Iris pigment epithelial cell (primary cell): ENCODE measurements at places on chromosomes 4 and X.

- peak; percentile 57 for DNase-seq
Observed at GRCh38 chr4:151324752-151325110, 674 bp downstream of the SH3D19 start.

DNA sequence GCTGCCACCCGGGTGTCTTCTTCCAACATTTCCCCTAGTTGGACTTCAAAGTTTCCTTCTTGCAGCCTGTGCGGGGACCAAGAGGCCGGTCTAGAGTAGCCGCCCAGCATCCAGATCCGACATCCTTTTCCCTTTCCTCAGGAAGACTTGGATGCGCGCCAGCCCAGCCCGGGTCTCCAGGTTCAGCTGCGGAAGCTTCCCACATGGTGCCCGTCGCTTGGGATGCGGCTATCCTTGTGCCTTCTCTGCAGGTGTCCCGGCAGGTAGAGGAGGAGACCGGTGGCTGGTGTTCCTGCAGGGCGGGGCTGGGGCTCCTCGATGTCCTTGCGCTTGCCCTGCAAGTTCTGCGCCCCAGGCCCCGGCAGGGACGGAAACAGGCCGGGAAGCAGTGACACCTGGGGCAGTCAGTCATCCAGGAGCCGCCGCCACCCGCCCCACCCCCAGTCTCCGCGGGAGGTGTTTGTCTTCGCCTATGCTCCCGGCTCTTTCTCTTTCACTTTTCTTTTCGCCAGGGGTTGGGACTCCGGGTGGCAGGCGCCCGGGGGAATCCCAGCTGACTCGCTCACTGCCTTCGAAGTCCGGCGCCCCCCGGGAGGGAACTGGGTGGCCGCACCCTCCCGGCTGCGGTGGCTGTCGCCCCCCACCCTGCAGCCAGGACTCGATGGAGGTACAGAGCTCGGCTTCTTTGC lies at the start of gene IL15:
TSS of gene IL15 (plus strand) at position 502 of the 689 bp plus-strand sequence. CDS start 82,882 bp downstream, outside the sequence.
- DNase-seq = peak; percentile 75

GRCh38 chrX:84475596-84475995 lies 26.7 kb downstream of the HDX start:
- no peak for DNase-seq

DNA sequence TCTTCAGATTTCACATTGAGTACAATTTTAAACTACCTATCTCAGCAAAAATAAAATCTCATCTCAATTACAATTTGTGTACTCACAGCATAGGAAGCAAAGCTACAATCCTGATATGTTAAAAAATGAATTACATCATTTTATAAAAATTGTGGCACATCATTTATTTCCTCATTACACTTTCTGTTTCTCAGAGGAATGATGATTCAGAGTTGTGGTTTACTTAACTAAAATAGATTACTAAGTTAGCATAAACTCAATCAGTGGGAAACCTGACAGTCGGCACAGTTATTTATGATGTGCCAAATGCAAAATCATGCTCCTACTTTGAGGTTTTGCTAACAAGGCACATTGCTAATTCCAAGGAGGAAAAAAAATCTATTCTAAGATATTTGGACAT lies 325.0 kb downstream of the FBXO8 start:
- DNase-seq = peak; percentile 78

DNA sequence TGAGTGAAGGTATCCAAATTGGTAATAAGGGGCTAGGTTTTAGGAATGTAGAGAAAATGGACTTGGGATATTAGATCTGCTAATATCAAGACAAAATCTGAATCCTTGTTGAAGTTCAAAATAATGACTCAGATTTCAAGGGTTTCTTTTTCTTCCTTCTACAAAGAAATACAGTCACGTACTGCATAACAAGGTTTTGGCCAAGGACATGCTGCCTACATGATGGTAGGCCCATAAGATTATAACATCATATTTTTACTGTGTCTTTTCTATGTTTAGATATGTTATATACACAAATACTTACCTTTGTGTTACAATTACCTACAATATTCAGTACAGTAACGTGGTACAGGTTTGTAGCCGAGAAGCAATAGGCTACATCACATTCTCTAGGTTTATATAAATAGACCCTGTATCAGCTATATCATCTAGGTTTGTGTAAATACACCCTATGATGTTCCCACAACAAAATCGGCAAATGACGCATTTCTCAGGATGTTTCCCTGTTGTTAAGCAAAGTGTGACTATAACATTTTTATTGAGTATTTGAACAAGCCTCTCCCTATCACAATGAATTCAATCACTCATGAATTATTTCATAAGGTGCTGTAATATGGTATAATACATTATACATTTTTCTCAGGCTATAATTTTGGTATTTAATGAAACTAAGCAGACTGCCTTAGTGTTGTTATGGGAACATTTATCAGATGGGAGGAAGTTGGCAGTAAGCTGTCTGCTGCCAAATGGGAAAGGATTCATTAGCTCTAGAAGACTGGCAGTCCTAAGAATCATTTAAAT lies 186.3 kb downstream of the PPP3CA start:
- DNase-seq = no peak

DNA sequence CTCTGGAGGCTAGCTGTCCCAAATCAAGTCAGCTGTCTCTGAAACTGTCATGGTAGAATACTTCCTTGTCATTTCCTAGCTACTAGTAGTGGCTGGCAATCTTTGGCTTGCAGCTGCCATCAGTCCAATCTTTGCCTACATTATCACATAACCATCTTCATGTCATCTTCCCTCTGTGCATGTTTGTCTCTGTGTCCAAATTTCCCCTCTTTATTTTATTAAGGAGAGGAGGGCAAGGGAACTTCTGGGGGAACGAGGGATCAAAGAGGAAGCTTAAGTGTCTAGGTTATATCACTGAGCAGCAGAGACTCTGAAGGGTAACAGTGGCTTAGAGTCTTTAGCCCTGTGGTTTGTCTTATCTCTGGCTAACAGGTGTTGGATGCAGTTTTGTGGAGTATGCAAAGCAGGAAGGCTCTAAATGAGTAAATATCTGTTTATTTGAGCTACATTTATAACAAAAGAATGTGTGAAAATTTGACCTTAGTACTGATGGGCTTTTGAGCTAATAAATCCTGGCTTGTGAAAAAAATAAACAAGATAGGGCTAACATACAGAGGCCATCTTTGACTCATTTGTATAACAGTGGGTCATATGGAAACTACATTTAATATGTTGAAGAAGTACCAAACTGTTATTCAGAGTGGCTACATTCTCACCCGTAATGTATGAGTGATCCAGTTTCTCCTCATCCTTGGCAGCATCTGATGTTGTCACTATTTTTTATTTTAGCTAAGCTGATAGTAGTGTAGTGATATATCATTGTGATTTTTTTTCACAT lies 49.4 kb upstream of the ENOX2 start:
- no peak for DNase-seq

- no peak for DNase-seq
Observed at GRCh38 chrX:114985967-114986592, 31.3 kb downstream of the IL13RA2 start.

DNA sequence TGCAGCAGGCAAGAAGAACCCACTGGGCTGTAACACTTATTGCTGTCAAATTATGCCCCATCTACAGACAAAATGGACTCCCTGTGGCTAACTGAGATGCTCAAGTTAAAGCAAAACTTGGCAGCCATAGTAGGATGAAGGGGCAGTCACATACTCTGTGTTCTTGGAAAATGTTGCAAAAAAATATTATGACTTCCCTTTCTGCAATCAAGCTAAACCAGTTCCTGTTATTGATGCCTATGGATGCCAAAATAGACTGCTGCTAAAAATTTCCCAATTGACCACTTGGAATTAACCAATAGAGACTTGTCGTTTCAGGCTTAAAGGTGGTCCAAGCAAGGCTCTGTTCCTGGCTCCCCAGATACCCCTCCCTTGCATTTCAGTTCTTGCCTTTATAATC lies 49.5 kb downstream of the IQCM start:
- no peak for DNase-seq

GRCh38 chr4:37827030-37827685 lies 672 bp downstream of the PGM2 start:
- peak; percentile 82 for DNase-seq

- DNase-seq = no peak
Observed at GRCh38 chrX:133054761-133055405, 42.0 kb downstream of the USP26 start.

GRCh38 chr4:136281889-136282288 lies 1250.4 kb downstream of the PCDH18 start:
- no peak for DNase-seq

DNA sequence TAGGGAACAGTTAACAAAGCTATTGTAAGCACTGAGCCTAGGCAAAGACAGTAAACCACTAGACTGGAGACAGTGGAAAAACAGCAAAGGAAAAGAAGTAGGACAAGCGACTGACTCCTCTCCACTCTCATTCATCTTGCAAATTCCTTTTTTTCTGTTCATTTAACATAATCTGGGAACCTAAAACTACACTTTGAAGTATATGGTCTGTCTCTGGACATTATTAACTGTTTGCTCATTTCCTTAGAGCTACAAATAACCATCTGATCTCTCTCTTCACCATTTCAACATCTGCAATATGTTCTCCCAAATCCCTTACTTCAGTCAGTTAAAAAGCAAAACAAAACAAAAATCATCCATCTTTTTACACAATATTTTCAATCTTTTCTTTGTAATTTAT lies 642 bp downstream of the HMGN5 start:
- DNase-seq = no peak

- DNase-seq = peak; percentile 70
Observed at GRCh38 chr4:147981305-147981704, 249.4 kb downstream of the ARHGAP10 start.

GRCh38 chr4:91997045-91997444 lies 306.7 kb upstream of the GRID2 start:
- DNase-seq = no peak

DNA sequence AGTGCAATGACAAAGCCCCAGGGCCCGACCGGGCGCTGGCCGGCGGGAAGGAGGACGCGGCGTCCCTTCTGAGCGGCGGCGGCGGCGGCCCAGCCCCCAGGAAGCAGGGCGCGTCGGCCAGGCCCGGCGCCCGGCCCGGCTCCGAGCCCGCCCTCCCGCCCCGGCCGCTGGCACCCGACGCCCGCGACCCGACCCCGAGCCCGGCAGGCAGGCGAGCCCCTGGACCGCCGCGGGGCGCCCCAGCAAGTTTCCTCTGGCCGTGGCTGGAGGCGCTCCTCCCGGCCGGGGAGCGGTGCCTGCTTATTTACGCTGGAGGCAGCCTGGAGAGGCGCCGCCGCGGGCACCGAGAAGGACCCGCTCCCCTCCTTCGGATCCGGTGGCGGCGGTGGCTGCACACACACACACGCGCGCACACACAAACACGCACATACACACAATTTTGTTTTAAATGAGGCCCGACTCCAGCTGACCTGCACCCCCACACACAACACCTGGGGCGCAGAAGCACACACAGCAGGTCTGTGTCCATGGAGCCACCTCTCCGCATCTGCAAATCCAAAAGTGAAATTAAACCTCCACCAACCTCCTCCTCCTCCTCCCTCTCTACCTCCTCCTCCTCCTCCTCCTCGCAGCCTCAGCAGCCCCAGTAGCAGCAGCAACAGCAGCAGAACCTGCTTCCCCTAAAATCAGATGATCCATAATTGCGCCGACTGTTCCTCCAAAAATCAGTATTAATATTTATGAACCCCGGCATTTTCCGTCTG lies 669 bp downstream of the IRF2 start:
- peak; percentile 45 for DNase-seq

DNA sequence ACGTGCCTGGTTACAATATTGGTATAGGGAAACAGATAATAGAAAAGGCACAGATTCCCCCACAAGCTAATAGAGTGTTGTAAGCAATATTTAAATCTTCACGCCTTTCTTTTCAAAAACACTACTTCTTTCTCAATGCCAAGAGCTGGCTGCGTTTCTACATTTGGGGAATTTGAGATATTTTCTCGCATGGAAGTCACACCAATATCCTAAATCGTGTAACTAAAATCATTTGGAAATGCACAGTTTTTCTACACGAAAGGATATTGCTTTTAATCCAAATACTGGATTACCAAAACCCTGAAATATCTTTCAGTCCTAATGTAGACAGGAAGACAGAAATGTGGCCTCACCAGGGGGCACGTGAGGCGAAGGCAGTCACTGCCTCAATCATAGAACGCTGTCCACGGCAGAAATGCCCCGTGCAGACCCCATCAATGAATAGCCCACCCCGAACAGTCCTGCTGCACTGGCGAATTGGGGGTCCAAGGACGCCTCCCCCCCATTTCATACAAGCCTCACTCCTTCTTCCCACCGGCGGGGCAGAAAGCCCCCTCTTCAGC lies 106.6 kb downstream of the NSUN7 start:
- no peak for DNase-seq

GRCh38 chr4:28799696-28800095 lies 1920.5 kb upstream of the PCDH7 start:
- no peak for DNase-seq

DNA sequence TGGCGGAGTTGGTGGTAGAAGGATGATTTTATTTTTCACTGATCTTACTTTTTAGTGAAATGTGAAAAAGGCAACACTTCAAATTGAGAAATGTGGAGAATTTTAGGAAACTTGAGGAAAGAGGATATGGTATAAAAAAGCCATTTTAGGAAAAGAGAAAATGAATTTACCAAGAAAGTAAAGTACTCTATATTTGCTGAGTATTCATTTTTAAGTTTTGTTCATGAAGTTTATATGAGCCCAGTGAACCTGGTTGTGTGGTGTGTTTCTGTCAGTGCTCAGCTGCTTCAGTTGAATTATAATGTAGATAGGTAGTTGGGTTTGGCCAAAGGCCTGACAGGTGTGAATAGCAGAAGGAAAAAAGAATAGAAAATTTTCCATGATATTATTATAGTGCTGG lies 345.5 kb upstream of the FSTL5 start:
- no peak for DNase-seq

DNA sequence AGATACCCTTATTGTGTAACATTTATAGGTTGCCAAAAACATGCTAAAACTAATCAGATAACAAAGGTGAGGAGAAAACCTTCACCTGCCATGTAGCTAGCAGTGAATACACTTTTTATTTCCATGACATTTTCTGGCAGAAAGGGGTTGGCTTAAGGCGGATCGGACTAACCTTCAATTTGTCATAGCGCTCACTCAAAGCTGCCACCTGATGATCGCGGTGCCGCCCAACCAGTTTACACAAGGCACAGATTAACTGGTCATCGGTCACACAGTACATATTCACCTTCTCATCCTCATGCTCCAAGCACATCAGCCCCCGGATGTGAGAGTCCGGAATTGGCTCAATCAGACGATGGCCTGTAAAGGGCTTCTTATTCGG lies 53.7 kb downstream of the MID1 start:
- no peak for DNase-seq

DNA sequence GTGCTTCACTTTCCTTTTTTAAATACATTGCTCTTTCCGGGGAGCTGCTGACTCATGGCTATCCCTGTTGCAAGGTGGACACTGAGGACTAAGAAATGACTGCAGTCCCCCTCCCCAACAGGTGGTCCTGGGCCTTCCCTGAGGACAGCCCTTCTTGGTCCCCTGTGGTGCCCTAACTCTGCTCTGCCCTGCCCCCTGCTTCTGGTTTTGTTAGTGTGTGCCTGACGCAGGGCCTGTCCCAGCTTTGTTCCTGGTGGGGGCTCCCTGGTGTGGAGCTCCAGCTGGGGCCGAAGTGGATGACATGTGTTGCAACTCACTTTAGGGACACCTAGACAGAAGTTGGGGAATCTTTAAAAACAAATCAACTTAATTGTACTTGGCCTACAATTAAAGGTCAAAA lies 81.9 kb downstream of the TMEM144 start:
- no peak for DNase-seq

- no peak for DNase-seq
Observed at GRCh38 chrX:140091125-140091886, 126.0 kb upstream of the CXorf66 start.

GRCh38 chrX:21926527-21927278 lies 13.8 kb upstream of the SMS start:
- peak; percentile 94 for DNase-seq

GRCh38 chr4:59770601-59771264 lies 1429.4 kb upstream of the ADGRL3 start:
- no peak for DNase-seq

GRCh38 chr4:155077452-155078229 lies 130.8 kb upstream of the NPY2R start:
- no peak for DNase-seq
